ENCODE measurements at places on chromosomes 3 and 15.

GRCh38 chr3:182723596-182723995 is 69.7 kb upstream of the ATP11B start:
- ATAC-seq, result no peak

DNA sequence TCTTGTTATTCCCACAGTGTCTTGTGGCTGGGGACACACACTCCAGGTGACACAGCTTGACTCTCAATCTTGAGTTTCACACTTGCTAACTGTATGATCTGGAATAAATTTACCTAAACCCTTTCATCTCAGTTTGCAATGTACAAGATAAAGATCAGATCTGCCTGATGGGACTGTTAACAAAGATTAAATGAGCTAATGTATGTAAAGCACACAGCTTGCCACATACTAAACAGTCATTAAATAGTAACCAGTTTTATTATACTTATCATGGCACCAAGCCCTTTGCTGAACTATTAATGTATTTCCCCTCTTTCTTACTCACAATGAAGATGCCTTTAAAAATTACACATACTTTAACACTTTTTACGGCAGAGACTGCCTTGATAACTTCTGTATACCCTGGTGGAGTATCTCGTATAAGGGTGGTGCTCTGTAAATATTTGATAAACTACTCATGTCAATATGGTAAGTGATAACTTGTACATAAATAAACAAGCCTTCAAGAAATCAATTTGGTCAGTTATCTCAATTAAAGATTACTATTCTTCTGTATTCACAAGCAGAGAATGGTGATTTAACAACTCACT is 184.5 kb downstream of the STAG1 start:
- ATAC-seq, result no peak

DNA sequence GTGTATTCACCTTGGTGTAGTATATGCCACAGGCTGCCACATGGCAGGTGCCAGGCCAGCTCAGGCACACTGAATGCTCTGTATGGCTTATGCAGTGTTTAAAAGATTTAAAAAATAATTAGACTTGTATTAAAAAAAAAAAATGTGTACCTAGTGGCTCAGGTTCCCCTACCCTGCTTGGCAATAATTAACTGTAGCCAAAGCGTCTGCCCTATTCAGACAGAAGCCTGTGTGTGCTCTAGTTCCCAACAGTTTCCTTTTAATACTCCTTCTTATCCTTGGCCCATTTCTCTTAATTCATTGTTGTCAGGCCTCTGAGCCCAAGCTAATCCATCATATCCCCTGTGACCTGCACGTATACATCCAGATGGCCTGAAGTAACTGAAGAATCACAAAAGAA is 752.2 kb upstream of the CFAP20DC start:
- ATAC-seq, result no peak

DNA sequence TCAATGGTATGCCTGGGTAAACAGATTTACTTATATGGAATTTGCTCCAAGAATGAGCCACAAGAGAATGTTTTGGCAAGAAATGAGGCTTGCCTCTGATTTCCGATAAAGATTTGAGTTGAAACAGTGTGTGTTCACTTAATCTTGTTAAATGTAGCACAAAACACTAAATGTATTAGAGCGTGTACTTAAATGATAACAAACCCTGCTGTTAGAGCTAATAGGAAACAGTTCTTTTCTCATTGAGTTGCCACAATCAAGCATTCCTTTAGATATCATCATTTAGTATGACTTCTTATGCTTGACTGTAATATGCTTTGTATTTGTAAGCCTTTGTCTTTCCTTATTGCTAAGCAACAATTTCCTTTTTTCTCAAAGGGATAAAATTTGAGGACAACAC is 353.6 kb upstream of the ZNF717 start:
- no peak for ATAC-seq

GRCh38 chr15:79352206-79352605 is 41.3 kb downstream of the TMED3 start:
- ATAC-seq, result no peak

GRCh38 chr15:75650908-75651809 is 3.4 kb downstream of the SNX33 start:
- ATAC-seq, result no peak

GRCh38 chr15:97502038-97502437 is 458.5 kb upstream of the ARRDC4 start:
- no peak for ATAC-seq

- ATAC-seq, result no peak
Observed at GRCh38 chr3:42894698-42895579, 11.0 kb upstream of the ZNF662 start.

DNA sequence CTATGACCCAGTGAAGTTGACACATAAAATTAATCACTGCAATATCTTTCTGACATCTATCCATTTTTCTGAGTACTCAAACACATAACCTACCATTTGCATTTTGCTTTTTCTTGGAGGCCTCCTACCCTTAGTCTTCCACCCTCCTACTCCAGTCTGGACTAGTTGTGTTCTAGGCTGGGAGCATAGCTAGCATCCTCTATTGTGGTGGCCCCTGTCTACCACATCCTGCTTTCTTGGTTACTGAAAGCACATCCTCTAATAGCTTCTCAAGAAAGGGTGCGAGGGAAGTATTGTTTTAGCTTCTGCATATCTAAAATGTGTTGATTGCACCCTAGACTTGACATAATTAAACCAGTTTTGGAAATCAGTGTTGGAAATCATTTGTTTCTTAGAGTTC is 176.5 kb downstream of the THSD4 start:
- ATAC-seq, result no peak

DNA sequence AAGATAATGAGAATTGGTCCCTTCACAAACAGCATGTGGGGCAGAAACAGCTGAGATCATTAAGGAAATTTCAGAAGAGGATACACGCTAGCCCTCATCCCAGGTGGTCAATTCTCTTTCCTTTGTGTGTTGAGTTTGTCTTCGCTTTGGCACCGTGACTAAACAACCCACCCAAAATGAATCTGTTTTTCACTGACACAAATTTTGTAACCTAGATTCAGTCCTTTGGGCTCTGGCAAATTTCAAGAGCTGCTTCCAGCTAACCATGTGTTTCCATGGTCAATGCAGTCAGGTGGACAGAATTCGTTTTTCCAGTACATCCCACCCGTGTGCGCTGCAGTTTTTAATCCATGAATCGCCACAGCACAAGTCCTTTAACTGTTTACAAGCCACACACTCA is 435.4 kb downstream of the WDR72 start:
- no peak for ATAC-seq

- ATAC-seq, result no peak
Observed at GRCh38 chr15:36175741-36176291, 403.6 kb upstream of the CDIN1 start.

DNA sequence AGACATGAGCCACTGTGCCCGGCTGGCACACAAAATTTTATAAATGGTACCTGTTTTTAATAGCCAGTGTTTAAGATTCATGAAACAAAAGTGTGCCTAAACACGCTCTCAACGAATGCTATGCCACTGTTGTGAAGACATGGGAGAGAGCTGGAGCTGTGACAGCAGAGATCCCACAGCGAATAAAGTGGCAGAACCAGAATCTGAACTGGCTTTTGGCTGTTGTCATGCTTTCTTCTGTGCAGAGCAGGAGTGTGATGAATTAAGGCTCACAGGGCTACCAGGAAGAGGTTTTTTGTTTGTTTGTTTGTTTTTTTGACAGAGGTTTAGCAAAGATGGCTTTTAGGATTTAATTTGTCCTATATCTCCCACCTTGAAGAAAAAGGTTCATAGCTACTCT is 14.5 kb downstream of the PTPRG start:
- ATAC-seq, result no peak

DNA sequence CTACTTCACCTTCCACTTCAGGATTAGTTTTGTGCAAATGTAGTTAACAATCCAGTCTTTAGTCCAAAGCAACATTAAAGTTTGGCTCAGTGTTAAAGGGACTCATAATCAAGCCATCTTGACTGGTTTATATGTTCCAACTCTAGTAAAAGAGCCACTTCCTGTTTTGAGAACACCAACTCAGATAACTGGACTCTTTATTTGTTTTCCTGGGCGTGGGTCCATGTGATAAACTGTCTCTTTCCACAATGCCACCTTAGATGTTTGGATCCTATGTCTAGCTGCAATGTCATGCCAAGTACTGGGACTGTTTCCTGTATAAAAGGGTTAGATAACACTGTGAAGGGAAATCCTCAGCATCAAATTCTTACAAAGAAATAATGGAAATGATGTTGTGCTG is 545.0 kb downstream of the PYDC2 start:
- ATAC-seq, result no peak

DNA sequence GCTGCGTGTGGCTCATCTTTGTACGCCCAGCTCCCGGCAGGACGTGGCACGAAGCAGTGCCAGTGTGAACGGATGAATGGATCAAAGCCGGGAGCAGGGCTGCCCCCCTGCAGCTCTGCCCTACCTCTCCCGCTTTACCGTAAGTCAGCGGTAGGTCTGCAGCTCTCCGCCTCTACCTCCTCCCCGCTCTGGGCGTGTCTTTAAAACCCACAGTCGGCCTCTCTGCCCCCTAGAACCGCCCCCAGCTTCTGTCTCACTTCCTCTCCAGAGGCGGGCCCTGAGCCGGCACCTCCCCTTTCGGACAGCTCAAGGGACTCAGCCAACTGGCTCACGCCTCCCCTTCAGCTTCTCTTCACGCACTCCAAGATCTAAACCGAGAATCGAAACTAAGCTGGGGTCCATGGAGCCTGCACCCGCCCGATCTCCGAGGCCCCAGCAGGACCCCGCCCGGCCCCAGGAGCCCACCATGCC is at the start of gene PML:
Gene PML (plus strand): TSS at position 304 of the 471 bp plus-strand sequence. CDS start 97 bp downstream, at position 401.
- peak; percentile 92 for ATAC-seq

Measured in stimulated activated memory B cell treated with anti-CD40 and anti-IgM and Interleukin-4, amounts not matched to agents 10 μg/mL and 1 μg/mL and 100 μg/mL, for 72 hours (primary cell).